Fibroblast of skin of left quadriceps (primary cell): ENCODE measurements at places on chromosomes 6 and 20.

- DNase-seq = no peak
These were observed 21.3 kb upstream of the MICB start for GRCh38 chr6:31476515-31477139.

- no peak for DNase-seq
These were observed 95.9 kb downstream of the SAMD5 start for GRCh38 chr6:147604373-147604772.

DNA sequence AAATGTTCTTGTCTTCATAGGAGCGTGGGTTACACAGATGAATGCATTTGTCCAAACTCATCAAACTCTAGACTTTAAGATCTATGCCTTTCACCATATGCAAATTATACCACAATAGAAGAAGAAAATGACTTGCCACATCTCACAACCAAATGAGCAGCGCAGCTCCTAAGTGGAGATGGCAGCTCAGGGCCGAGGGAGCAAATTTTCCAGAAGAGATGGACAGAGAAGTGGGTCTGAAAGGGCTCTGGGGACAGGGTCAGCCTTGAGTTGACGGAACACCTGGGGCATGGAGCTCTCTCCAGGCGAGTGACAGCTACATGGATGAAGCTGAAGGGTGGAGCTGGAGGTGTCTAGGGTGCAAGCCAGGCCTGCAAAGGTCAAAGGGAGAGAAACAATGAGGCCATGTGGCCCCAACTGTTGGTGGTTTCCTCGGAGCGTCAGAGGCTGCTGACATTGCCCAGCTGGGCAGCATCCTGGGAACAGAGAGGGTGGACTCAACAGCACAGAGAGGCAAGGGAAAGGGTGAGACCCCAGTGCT lies 228.3 kb downstream of the NRN1 start:
- DNase-seq = no peak

GRCh38 chr6:3444276-3445088 lies 12.4 kb downstream of the SLC22A23 start:
- no peak for DNase-seq

GRCh38 chr20:38002422-38002821 lies 30.8 kb downstream of the TTI1 start:
- DNase-seq = no peak

DNA sequence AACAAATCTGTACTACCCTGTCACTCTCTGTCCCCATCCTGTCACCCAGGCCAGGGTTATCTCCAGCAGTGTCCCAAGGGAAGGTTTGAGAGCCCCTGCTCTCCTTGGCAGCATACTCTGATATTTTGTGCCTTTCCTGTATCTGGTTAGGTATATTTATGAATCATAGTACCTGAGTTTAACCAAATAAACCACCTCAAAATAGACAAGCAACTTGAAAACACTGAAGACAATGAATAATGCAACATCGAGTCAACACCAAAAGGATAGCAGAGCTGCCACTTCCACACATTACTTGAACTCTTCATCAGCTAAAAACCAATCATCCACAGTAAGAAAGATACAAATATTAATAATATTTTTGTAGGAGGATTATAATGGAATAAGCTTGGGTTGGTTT lies 142.6 kb upstream of the TAB2 start:
- DNase-seq = no peak

GRCh38 chr6:134420614-134421181 lies 102.8 kb upstream of the SGK1 start:
- DNase-seq = peak; percentile 63

- DNase-seq = peak; percentile 60
These were observed 9.0 kb downstream of the ATF6B start for GRCh38 chr6:32118782-32119628.

DNA sequence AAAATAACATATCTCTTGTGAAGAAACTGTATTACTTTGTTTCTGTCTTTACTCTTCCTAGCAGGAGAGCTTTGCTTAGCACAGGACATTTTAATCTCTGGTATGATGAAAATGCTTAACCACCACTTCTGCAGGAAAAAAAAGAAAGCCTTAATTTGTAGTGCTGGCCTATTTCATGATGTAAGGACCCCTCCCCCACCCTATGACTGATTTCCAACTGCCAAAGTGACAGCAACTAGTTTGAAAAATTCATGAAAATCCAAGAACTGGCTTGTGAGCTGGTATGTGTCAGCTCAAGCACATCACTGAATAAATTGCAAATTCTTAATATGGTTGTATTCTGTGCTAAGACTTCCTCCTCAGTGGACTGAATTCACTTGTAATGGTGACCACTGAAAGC lies 125.3 kb downstream of the REV3L start:
- DNase-seq = no peak

DNA sequence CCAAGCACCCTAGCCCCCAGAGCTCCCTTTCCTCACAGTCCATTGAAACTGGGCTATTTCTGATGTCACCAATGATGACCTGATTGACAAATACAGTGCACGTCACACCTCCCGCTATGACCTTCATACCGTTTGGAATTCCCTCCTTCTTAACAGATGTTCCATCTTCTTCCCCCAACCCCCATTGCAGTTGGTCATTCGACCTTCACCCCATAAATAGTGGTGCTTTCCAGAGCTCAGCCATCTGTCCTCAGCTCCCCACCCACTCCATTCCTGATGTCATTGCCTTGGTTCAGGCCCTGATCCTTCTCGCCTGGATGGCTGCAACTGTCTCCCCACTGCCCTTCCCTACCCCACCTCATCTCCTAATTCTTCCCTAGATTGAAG lies 198.5 kb downstream of the SOD2 start:
- no peak for DNase-seq

DNA sequence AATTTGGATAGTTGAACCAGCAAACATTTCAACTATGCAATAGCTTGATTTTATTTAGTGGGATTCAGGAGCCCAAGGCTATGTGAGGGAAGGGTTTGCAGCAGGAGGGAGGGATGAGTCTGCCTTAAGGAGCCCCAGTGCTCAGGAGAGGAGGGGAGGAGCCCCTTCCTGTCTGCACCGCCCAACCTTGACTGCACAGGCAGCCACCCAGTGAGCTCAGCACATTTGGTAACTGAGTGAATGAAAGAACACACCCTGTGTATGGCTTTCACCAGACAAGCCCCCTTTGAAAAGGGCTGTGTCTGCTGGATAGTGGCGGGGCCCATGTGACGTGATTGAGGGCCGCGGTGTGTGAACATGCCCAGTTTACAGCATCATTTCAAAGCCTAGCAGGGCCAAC lies 17.0 kb downstream of the DACT2 start:
- no peak for DNase-seq

GRCh38 chr6:73830119-73830518 lies 134.1 kb downstream of the CD109 start:
- no peak for DNase-seq

- no peak for DNase-seq
These were observed 14.2 kb downstream of the RAB23 start for GRCh38 chr6:57207872-57208271.

GRCh38 chr20:37415118-37416085 lies 69.5 kb downstream of the SRC start:
- DNase-seq = no peak

- DNase-seq = no peak
These were observed 4.7 kb downstream of the CTSZ start for GRCh38 chr20:59002388-59002787.

DNA sequence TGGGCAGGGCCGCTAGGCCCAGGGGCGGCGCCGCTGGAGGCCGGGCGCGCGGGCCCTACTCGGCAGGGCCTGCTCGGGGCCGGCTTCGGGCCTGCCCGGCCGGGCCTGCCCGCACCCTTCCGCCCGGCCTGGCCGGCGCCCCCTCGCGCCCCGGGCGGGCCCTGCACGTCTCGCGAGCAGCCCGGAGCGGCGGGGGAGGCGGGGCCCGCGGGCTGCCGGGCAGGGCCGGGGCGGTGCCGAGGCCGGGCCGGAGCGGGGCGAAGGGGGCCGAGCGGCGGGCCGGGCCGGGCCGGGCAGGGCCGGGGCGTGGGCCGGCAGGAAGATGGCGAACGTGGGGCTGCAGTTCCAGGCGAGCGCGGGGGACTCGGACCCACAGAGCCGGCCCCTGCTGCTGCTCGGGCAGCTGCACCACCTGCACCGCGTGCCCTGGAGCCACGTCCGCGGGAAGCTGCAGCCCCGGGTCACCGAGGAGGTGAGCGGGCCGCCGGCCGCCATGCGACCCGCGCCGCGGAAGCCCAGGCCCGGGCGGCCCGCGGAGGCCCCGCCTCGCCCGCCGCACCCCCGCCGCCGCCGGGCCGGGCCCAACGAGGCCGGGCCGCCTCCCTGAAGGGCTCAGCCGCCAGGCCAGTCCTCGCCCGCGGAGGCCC lies at the start of gene NPEPL1:
Gene NPEPL1 (plus strand): TSS at position 222 of the 647 bp plus-strand sequence. CDS start 101 bp downstream, at position 323.
- DNase-seq = peak; percentile 20

DNA sequence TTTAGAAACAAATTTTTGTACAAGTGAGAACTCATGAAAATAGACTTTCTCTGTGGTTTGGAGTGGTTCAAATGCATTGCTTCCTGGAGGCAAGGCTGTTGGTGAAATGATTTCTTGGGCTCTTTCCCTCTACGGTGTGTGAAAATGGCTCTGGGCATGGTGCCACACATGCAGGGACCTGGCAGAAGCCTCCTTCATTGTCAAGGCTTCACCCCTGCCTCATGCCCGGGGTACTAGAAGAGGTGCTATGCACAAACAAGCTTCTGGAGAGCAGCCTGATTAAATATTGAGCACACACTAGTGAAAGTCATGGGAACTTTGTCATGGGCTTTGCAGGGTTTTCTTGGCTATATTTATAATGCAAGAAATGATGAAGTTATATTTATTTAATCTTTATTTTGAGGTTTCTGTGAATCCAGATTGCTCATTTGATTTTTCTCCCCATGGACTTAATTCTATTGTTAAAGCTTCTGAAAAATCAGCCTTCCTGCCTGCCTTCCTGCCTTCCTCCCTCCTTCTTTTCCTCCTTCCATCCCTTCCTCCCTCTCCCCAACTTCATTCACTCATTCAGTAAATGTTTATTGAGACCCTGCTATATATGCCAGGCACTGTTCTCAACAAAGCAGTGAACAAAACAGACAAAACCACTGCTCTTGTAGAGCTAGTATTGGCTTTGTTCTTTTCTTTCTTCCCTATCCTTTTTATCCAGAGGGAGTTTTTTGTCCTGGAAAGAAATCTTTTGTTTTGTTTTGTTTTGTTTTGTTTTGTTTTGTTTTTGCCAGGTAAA lies 21.0 kb downstream of the C6orf89 start:
- DNase-seq = no peak

- no peak for DNase-seq
These were observed 9.6 kb upstream of the PLG start for GRCh38 chr6:160692369-160692959.

DNA sequence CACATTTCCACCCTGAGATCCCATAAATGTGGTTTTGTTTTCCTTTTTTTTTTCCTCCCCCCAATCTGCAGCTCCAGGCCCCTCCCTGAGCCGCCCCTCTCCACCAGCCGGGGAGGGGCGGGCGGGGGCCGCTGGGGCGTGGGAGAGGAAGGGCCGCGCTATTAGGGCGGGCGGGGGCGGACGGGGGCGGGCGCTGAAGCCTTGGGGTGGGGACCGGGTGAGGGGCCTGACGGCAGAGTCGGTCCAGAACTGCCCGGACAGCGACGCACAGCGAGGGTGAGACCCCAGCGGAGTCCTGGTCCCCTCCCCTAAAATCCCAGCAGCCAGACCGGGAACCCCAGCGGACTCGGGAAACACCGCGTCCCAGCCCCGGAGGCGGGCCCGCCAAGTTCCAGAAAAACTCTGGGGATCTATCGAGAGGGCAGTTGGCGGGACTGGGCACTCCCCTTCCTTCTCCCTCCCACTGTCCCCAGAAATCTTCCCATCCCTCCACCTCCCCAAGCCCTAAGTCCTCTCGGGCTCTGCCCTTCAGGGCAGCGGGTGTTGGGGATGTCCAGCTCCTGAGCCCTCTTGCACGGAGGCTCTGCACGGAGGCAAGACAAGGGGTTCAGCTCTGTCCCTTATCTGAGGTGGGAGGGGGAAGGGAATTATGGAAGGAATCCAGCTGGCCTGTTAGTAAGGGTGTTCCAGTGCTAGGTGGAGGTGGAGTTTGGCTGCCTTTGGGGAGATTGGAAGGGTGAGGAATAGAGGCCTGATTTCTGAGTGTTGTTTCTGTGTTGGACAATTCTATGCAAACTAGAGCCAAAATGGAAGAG lies at the start of gene PRICKLE4:
Gene PRICKLE4 (plus strand): TSS at position 232 of the 815 bp plus-strand sequence. CDS start 2,692 bp downstream, outside the sequence.
- no peak for DNase-seq

DNA sequence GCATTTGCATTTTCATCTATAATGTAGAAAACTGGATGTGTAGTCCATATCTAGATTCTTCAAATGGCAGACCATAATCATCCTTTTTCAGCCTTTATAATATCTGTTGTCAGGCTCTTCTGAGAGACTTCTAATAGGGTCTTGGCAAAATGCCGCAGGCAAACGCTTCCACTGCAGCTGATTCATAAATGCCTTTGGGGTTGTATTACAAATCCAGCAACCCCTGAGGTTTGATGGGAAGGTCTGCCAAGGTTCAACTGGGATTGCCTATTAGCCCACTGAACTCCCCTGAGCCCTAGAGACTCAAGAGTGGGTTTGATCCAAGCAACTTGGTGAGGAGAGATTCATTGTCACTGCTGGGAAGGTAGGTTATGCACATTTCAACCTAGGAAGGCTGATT lies 365.2 kb upstream of the POU3F2 start:
- no peak for DNase-seq

DNA sequence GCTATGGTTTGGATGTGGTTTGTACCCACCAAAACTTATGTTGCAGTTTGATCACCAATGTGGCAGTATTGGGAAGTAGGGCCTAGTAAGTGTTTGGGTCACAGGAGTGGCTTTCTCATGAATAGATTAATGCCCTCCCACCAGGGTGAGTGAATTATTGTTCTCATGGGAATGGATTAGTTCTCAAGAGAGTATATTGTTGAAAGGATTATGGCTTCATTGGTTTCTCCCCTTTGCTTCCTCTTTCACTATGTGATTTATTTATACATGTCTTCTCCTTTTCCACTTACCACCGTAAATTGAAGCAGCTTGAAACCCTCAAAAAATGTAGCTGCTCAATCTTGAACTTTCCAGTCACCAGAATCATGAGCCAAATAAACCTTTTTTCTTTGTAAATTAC lies 10.8 kb downstream of the UFL1 start:
- DNase-seq = no peak

DNA sequence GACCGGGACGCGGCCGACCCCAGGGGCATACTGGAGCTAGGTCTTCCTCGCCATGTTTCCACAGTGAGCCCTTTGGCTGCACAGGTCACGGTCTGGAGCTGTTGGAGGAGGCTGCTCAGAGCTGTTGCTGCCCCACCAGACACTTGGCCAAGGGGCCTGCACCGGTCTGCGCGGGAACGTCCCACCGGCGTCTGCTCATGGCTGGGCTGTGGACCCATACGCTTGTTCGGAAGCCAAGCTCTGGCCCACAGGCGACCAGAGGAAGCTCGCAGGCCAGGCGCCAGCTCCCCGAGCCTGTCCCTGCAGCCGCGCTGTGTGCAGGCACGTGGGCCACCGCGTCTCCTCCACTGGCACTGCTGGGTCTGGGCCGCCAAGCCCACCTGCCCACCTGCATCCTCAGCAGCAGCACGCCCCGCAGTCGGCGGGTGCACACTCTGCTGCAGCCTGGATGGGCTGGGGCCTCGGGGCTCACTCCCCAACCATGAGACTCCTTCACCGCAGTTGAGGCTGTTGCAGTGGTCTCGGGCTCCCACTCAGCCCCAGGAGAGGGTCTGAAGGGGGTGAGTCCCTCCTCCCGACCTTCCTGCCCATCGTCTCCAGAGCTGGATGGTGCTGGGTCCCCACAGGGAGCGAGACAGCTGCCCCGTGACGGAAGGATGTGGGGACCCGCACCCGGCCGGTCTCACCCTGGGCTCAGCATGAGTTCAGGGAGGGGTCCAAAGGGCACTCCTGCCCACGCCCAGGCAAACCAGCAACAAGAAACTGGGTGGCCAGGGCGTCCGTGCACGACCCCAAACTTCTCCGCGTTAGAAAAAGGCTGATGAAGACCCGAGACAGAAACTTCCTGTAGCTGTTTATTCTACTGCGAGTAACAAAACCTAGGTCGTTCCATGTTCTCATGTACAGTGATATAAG lies 15.5 kb upstream of the TCFL5 start:
- no peak for DNase-seq

- DNase-seq = no peak
These were observed 71.1 kb downstream of the PERP start for GRCh38 chr6:138036111-138036510.
